Naive thymus-derived CD8-positive, alpha-beta T cell (primary cell): ENCODE measurements at places on chromosomes 3 and 15.

- DNase-seq = no peak
Observed at GRCh38 chr3:129521611-129522010, 6.8 kb upstream of the RHO start.

DNA sequence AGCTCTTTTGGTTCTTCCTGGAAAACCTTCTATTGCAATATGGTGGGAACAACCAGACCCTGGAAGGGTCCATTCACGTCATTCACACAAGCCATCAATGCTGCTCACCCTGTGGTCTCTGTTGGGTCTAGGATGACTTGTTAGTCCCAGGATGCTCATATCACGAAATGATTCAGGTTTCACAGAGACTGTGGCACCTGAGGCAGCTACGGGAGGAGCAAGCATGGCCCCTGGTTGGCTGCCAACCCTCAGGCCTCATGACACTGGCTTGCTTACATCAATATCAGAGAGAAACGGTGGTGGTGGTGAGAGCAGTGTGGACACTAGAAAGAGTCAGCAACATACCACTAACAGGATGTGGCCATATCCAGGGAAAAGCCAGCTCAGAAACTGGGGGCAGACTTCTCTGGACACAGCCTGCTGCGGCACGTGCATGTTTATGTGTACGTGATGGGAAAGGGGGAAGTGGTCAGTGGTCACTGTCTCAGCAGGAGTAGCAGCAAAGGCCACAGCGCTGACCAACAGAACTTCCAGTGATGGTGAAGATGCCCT lies 208.9 kb upstream of the ST8SIA2 start:
- DNase-seq = no peak

- no peak for DNase-seq
Observed at GRCh38 chr15:48059791-48060190, 61.0 kb upstream of the SLC24A5 start.

GRCh38 chr15:55823191-55823670 lies 80.3 kb upstream of the PRTG start:
- no peak for DNase-seq
